ENCODE measurements at places on chromosomes 11 and 22.

DNA sequence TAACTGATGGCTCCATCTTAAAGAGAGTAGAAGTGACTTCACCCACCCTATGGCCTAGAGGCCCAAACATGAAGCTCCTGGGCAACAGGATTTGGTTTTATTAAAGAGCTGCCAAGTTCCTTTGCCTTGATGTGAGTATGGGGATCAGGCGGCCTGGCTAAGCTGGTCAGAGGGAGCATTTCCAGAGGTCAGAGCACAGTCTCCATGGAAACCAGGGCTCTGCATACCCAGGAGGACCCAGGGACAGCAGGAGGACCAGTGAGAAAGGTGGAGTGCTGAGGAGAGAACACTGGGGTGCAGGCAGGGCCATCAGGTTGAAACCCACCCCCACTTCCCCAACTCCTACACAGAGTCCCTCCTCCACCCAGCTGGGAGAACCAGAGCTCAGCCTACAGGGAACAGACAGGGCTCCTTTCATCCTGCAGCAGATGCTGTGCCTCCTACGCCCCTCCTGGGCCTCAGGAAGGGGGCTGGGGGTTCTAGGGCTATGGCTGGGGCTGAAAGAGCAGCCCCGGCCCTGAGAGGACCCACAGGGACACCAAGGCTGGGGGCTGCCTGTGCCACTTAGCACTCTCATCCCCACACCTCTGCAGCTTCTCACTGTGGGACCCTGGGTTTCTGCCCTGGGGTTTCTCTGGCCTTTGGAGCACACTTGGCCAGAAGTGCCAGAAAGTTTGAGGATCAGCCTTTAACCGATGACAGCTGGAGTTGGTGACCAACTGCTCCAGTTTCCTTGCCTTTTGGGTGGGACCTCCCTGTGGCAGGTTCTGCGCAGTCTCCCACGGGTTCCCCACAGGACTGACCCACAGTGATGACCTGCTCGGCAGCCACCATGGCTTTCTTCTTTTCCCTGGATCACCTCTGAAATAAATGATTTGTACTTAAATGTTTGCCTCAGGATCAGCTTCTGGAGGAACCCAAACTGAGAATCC, 13.8 kb upstream of the P2RY6 start:
- no peak for DNase-seq

DNA sequence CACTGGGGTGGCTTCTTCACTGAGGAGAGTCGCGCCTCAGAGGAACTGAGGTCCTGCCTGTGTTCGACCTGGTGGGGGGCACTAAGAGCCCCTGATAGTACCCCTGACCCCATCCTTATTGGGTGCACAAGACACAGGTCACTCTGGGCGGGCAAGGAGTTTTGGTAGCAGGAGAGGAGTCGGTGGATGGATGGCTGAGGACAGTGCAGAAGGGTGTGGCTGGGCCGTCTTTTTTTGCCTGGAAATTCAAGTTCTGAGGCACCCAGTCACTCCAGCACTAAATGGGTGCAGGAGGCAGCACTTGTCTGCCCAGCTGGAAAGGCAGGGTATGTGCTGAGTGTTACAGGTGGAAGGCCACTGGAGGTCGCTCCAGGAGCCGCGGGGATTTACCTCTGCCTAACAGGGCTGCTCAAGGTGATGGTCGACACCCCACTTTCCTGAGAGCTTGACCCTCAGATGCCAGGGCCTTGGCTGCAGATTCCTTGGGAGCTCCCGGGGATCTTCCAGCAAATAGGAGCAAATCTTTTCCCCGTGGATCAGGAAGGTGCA, 960 bp downstream of the TSSC4 start:
- no peak for DNase-seq

- DNase-seq: no peak
Measured at GRCh38 chr11:14413307-14414069, 54.5 kb upstream of the RRAS2 start.

DNA sequence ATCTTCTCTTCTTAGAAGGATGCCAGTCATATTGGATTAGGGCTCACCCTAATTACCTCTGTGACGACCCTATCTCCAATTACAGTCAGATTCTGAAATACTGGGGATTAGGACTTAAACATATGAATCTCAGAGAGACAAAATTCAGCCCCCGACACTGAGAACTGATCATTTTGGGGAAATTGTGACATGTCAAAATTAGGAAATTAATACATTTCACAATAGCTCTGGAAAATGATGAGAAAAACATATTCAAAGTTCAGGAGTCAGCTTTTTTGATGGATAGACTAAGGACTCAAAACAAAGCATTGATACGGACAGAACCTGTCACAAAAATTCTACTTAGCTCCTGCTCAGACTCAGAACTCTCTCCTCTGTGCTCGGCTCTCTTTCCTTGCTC, 40.8 kb downstream of the COMMD9 start:
- no peak for DNase-seq

DNA sequence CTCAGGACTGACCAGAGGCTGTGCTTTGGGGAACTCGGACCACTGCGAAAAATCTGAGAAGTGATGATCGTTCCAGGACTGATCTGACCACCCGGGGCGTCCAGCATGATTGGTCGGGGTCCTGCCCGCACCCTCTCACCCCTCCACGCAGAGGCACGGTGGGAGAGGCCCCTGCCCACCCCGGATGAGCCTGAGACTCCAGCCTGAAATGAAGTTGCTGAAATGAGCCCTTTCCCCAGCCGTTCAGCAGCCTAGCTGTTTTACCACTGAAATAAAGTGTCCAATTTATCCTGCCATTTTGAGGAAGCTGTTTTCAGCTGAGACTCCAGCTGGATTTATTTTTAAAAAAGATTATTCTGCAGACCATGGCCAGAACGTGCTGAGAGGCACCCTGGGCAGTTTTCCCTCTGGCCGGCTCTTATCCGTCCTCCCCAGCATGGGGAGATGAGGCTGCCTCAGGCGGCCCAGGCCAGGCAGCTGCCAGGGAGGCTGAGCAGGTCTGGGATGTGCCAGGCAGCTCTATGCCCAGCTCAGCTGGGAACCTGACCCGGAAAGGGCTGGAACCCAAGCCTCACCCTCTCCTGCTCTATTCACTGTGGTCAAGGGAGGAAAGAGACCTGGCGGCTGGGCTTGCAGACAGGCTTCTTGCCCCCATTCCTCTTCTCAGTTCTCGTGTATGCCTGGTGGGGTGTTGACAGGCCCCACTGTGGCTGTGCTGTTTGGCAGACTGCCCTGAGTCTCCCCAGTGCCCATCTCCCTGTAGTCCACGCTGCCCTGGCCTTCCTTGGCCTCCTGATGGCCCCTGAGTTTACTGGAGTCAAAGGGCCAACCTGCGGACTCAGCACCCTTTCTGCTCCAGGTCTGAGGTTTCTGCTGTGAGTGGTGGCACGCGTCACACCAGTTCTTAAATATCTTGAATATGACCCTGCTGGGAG, 161.0 kb upstream of the B3GAT1 start:
- DNase-seq: no peak

- no peak for DNase-seq
Measured at GRCh38 chr11:57871231-57871630, 109.6 kb downstream of the CTNND1 start.

GRCh38 chr11:63853476-63853875, 14.6 kb downstream of the MARK2 start:
- no peak for DNase-seq

GRCh38 chr11:95920460-95921105, 3.3 kb downstream of the MTMR2 start:
- no peak for DNase-seq

GRCh38 chr11:95592471-95592870, 197.1 kb downstream of the FAM76B start:
- no peak for DNase-seq

DNA sequence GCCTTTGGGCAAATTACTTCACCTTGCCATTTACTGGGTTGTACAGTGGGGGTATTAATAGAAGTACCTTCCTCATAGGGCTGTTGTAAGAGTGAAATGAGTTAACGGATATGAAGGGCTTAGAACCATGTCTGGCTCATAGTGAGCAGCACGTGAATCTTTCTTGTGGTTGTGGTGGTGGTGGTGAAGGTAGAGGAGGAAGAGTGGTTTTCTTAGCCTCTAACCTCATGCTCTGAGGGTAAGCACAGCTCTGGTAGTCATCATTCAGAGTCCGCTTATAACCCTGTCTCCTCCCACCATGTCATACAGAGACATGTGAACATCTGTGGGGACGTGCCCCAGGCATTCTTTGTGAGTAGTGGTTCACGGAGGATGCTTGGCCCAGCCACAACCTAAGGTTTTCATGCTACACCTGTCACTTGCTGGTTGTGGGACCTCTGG, 43.6 kb downstream of the TEAD1 start:
- no peak for DNase-seq

DNA sequence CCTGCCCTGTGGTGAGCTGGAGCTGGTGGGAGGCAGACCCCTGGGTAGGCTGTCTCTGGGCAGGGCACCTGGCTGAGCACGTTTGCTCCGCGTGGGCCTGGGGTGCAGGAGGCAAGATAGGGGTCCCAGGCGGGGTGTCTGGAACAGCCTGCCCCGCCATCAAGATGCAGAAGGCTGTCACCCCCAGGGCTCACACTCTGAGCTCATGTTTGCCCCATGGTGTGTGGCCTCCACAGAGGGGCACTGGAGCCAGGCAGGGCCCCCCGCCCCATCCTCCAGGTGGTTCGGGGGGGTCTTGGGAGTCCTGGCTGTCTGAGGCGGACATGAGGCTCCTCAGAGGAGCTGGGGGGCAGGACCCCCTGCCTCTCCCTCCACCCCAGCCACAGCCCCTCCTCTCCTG, 28.9 kb upstream of the CARS1 start:
- DNase-seq: no peak

DNA sequence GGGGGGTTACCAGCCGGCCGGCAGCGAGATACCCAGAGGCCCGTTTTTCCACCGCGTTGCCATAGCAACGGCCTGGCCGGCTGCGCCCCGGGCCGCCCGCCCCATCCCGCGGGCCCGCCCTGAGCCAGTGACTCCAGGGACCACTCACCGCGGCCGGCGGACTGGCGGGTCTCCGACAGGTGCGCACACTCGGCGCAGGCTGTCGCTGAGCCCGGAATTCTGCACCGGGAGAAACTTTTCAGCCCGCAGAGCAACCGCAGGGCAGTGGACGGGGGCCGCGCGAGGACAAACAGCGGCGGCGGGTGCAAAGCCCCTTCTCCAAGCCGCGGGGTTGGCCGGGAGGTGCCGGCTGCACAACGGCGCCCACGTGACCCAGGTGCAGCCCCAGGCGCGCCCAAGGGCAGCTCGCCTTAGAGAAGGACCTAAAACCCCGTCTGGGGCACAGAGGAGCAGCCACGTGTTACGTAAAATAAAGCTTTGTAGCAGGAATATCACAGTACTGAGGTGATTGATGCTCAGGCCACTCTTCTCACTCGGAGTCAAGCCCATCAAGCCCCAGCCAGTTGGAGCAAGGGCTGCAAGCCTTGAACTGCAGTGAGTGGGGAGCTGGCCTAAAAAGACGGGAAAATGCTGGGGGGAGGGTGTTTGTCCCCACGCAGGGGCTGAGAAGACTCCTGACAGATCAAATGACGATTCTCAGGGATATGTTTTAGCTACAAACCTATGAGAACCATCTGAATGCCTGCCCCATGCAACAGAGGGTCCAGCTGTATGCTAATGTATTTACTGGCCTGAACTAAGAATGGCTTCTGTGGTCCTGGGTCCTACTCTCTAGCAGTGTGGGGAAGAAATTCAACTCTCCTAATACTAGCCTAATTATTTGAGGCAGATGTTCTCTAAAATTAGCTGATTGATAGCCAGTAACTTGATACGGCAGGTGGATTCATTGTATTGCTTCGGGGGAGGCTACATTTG, at the start of gene STK33:
STK33 (minus strand) TSS at position 294 of the 975 bp plus-strand sequence. CDS start 119,323 bp downstream, outside the sequence.
- no peak for DNase-seq

GRCh38 chr11:118746988-118747585, 43.9 kb downstream of the DDX6 start:
- DNase-seq: peak; percentile 22

DNA sequence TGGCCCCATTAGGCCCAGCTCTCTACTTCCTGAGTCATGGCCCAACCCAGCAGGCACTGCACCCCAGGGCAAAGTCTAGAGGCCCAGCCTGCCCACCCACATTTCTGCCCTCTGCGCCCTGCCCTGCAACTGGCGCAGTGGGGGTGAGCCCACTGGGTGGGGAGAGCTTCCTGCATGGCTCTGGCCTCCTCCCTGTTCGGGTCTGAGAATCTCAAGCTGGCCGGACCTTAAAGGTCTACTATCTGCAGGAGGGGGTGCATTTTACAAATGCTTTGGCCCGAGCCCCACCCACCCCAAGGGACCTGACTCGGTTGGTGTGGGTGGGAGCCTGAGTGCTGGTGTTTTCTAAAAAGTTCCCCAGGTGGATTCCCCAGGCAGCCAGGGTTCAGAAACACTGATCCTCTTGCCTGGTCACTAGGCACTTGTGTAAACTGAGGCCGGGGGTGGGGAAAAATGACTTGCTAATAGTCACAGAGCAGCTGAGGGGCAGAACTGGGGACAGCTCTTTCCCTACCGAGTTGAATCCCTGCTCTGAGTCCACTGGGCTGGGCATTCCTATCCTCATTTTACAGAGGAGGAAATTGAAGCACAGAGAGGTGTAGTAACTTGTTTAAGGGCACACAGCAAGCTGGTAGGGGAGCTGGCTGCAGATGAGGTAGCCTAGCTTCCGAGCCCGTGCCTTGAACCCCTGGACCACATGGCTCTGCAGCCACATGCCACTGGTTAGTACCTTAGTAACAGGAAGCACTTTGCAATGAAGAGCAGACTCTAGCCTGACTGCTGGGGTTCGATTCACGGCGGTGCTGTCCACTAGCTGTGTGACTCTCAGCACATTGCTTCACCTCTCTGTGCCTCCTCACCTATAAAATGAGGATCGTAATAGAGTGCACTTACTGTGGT, 36.3 kb downstream of the CD82 start:
- no peak for DNase-seq

- no peak for DNase-seq
Measured at GRCh38 chr11:120738516-120739046, 227.0 kb downstream of the GRIK4 start.

DNA sequence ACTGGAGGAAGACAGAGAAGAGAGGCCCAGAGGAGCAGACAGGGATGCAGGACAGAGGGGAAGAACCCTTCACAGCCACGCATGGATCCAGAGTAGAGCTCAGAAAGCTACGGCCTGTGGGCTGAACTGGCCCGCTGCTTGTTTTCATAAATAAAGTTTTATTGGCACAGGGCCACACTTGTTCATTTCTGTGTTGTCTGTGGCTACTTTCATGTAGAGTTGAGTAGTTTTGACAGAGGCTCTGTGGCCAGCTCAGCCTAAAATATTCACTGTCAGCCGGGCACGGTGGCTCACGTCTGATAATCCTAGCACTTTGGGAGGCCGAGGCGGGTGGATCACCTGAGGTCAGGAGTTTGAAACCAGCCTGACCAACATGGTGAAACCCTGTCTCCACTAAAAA, 26.2 kb upstream of the GAL start:
- DNase-seq: no peak

- DNase-seq: no peak
Measured at GRCh38 chr11:120040151-120040840, 97.6 kb downstream of the TRIM29 start.
